ENCODE measurements at places on chromosomes 12 and 14. TPM values are rescaled to one million over a fixed set of nuclear protein-coding genes. Genes with fewer than 3 reads are reported as not detected.

Gene SMAGP
- total RNA-seq: 2.9 TPM

Gene GLIPR1L1
- total RNA-seq: not detected

Gene PRIMA1
- total RNA-seq: 0.51 TPM

Gene DHH
- total RNA-seq: 1.9 TPM
